Tongue (tissue), 3 donors: ENCODE measurements at places on chromosomes 4 and X. TPM values are rescaled to one million over a fixed set of nuclear protein-coding genes. Genes with fewer than 3 reads are reported as not detected.

DNA sequence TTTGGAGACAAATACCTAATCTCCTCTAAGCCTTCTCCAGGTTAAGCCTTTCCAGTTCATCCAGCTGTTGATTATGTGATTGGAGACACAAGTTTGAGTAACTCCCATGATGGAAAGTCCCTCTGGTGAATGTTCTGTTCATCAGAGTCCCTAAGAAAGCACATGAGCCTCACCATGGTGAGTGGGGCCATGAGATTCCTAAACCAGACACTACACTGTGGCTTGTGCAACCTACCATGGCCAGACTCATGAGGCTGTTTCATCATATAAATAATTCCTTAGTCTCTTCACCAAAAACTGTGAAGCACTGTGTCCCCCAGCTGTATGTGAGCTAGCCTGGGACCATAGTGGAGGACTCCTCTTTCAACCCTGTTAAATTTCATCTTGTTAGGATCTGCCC, 14.4 kb downstream of the PKD2 start:
- no peak for DNase-seq

- DNase-seq: no peak
Observed at GRCh38 chrX:26375346-26375745, 159.4 kb downstream of the MAGEB5 start.

DNA sequence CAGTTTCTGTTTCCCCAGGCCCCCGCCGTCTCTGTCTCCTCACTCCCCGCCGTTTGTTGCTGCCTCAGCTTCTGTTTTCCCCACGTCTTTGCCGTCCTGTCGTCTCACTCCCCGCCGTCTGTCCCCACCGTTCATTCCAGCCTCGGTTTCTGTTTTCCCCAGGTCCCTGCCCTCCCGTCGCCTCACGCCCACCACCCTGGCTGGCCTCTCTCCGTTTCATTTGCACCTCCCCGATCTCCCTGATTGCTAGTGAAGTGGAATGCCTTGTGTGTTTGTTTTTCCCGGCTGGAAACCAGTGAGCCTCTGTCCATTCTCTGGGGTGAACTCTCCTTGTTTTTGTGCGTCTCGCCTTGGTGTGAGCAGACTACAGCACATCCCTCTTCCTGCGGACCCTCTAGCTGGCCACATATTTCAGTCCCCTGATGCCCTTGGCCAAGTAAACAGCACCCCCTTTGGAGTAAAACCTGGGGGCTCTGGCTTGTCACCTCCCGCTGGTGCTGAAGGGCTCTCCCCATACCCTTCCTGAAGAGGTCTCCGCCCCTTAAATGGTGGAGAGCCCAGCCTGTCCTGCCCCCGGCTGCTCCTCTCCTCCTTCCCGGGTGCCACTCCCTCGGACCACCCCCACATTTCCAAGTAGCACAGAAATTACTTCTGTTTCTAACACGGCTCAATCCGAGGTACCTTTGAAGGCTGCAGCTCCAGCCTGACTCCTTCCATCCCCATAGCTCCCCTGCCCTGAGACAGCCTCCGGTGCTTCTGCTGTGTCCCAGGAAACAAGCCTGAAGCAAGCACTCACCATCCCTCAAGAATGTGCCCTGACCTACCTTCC, 13.2 kb downstream of the TMEM175 start:
- no peak for DNase-seq

DNA sequence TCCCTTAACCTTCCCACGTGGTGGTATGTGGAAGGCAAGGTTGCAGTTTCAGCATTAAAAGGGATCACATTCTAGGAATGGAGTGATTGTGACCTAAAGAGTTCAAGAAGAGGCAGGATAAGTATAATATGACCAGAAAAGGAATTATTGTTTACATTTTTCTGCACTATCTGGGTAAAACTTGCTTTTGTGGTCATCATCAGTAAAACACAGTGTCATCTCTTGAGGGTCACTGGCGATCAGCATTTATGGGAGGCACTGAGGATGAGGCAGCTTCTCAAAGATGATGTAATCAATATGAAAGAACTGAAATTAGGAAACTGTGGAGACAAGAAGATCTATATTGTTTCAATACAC, 88.7 kb downstream of the CFAP299 start:
- DNase-seq: no peak

- DNase-seq: no peak
Observed at GRCh38 chr4:26936284-26937065, 75.8 kb downstream of the STIM2 start.

GRCh38 chrX:100643212-100643611, 787 bp upstream of the SRPX2 start:
- DNase-seq: no peak

The NDNF gene
- 51.1 TPM for total RNA-seq

The TMEM31 gene
- total RNA-seq: not detected

- DNase-seq: peak; percentile 80
Observed at GRCh38 chr4:84750260-84750959, 167.5 kb downstream of the CDS1 start.

The TREX2 gene
- total RNA-seq: 2.2 TPM

- no peak for DNase-seq
Observed at GRCh38 chr4:137949746-137950145, 292.4 kb downstream of the SLC7A11 start.

The ELOVL6 gene
- total RNA-seq: 8.9 TPM

The GPM6B gene
- total RNA-seq: 38.9 TPM

The BANK1 gene
- total RNA-seq: 1.1 TPM

DNA sequence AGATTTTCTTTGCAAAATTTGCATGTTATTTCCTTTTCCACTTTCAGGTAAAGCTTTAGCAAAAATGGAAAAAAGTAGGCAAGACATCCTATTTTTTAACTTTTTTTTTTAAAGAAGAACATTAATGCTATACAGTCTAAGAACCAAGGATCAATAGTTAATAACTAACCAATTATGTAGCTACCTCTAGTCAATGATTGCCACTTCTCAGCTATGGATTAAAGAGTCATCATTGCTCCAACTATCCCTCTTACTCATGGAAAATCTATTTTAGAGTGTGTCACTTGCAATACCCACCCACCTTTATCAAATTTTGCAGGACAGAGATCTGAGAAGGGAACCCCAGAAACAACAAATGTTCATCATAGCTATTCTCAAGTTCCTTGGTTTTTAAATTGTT, 223.1 kb downstream of the ANK2 start:
- DNase-seq: no peak

GRCh38 chr4:72564184-72564583, 4.8 kb downstream of the ADAMTS3 start:
- no peak for DNase-seq

The FAM50A gene
- total RNA-seq: 27.5 TPM

The CITED1 gene
- 4.6 TPM for total RNA-seq

- DNase-seq: peak; percentile 2
Observed at GRCh38 chrX:83511208-83511607, 3.1 kb downstream of the POU3F4 start.

DNA sequence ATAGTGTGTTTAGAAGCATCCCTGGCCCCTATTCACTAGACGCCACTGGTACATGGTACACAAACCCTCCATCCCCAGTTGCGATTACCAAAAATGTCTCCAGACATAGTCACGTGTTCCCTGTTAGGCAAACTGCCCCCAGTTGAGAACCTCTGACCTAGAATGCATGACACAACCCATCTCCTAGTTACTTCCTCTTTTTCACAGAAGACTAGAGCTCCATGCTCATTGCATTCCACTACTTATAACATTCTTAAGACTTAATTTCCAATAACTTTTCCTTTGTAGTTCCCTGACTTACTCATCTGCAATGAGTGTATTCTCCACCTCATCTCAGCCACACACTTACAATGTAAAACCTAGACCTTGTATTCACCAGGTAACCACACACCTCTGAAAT, 68.6 kb downstream of the PRSS12 start:
- no peak for DNase-seq

- peak; percentile 67 for DNase-seq
Observed at GRCh38 chrX:154712781-154713740, 37.8 kb downstream of the GAB3 start.

The P2RY4 gene
- 0.41 TPM for total RNA-seq

DNA sequence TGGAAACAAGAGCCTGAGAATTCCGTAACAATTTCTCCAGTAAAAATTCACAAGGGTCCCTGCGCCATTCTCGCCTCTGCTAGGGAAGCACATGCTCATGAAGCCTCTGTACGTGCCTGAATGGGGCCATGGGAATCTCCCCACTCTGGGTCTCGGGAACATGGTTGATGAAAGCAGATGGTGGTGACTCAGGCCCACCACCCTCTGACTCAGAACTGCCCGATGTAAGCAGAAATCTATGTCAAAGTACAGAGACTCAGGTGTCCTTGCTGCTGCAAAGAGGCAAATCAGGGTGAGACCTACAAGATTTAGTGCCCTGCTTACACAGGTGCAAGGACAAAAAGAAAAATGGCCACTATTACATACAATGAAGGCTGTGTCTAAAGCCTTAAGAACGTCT, 65.0 kb downstream of the SCD5 start:
- DNase-seq: no peak

GRCh38 chr4:176844448-176844847, 51.7 kb upstream of the VEGFC start:
- no peak for DNase-seq

The SCLT1 gene
- 25.8 TPM for total RNA-seq

DNA sequence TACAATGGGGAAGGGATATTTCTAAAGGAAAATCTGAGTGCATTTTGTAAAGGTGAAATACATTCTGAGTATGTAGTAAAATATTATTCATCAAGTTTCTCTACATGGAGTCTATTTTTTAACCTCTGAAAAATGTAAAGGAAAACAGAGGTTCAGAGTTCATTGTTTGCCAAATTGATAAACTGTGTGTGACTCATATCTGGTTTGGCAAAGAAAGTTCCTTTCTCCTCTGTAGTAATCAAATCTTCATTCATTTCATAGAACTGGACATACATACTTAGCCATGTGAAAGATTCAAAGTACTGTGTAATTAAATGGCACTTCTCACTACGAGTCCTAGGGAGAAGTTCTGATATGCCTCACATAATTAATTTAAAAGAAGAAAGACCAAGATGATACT, 61.6 kb downstream of the HPGD start:
- no peak for DNase-seq

GRCh38 chr4:76532805-76533204, 97.8 kb downstream of the SHROOM3 start:
- DNase-seq: peak; percentile 60

DNA sequence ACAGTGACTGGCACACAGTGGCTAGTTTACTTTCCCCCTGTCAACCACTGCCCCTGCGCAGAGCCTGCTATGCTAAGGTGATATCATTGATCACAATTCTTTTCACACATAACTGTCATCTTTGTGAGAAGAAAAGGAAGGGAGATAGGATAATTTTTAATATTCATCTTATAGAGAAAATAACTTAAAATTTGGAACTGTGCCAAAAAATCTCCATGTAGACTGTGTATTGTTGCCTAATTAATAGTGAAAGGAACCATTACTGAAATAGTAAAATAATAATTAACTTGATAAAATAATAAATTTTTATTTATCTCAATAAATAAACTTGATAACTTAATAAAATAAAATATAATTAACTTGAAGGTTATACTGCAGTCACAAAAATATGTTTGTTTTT, 1069.4 kb downstream of the C4orf33 start:
- no peak for DNase-seq

The NLGN3 gene
- 3.7 TPM for total RNA-seq

The RAB40AL gene
- not detected for total RNA-seq

DNA sequence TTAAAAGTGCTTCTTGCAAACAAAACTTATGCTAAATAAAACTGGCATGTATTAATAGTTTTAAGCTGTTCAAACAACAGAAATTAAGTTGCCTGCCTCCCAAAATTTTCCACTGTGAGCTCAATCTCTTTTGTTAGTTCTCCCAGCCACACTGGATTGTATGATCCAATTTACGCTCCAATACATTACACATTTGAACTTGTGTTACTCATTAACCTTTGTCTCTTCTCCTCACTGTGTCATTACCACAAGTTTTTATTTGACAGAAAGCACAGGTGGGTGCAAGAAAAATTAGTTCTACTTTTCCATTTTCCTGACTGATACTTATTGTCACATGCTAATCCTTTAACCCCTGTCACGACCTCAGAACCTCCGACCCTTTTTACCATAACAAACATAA, 55.5 kb downstream of the SHISA3 start:
- no peak for DNase-seq

GRCh38 chr4:73245955-73246354, 12.6 kb downstream of the ANKRD17 start:
- no peak for DNase-seq

DNA sequence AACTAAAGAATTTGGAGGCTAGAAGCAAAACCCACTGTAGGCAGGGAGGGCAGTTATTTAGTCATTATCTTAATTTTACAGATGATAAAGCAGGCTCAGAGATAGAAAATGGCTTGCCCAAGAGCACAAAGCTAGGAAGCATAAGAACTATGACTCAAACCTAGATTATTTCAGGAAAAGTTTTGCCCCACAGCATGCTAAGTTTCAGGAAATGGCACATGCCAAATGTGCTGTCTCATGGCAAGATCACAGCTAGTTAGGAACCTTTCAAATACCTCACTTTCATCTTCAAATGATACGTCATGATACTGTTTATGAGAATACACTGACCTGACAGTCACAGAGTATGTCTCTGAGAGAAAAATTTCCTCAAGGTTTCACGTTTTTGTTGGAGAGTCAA, 78.5 kb upstream of the SPANXC start:
- no peak for DNase-seq

The SHOX gene
- not detected for total RNA-seq

The LRAT gene
- total RNA-seq: 0.10 TPM

The TMEM144 gene
- total RNA-seq: 9.1 TPM

- no peak for DNase-seq
Observed at GRCh38 chr4:96744676-96745075, 904.8 kb downstream of the PDHA2 start.

The SPANXD gene
- total RNA-seq: not detected

GRCh38 chrX:118740276-118740889, 13.0 kb downstream of the IL13RA1 start:
- DNase-seq: no peak

The PPARGC1A gene
- 112 TPM for total RNA-seq

- DNase-seq: no peak
Observed at GRCh38 chr4:40225497-40225896, 28.7 kb downstream of the RHOH start.

GRCh38 chr4:11542952-11543351, 114.3 kb upstream of the HS3ST1 start:
- DNase-seq: no peak

The MAOB gene
- total RNA-seq: 3.2 TPM

The CXCL5 gene
- total RNA-seq: 0.72 TPM

DNA sequence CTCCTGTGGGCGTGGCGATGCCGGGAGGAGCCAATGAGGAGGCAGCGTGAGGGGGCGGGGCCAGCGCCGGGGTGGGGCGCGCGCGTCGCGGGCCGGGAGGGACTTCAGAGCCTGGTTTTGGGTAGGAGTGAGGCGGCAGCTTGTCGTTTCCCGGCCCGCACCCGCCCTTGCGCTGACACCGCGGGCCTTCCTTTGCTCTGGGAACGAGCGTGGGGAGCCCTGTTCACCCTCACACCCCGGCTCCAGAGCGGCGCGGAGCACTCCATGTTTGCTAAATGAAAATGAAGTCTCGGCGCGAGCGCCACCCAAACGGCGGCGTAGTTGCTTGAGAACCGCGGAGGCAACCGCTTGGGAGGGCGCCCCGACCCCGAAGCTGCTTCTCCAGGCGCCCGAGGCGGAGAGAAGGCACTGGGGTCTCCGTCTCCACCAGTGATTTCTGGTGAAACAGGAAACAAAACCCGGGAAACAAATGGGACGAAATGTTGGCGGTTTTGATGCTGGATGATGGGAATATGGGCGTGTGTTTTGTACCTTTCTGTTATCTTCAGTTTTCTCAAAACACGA, 497 bp upstream of the GRPEL1 start:
- no peak for DNase-seq
